ENCODE measurements at places on chromosomes 5 and 9. TPM values are rescaled to one million over a fixed set of nuclear protein-coding genes. Genes with fewer than 3 reads are reported as not detected.

- DNase-seq, result peak; percentile 84
Observed at GRCh38 chr9:128552153-128552743, at the start of gene SPTAN1. Gene SPTAN1, plus strand, starts transcription at chr9:128552587. Its CDS starts 14,154 bp downstream, at chr9:128566741.

- no peak for DNase-seq
Observed at GRCh38 chr5:83711982-83712601, 8.6 kb downstream of the HAPLN1 start.

DNA sequence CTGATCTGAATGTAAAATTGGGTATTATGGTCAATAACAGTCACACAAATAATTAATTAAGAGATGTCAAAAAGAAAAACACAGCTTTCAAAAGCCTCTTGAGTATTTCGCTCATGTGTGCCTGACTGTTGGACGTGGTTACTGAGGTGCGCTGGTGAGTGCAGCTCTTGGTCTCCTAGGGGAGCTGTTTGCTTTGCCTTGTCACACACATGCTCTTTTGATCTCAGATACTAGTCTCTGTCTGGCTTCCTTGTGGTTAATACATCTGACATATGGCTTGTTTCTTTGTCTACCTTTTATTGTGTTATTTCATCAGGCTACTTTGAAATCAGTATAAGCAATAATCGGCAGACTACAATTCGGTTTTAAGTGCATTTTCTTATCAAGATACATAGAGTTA, 51.5 kb downstream of the PCSK1 start:
- DNase-seq, result no peak

The CCNO gene
- polyA plus RNA-seq, result 3.8 TPM

- DNase-seq, result no peak
Observed at GRCh38 chr9:33795819-33796218, 458 bp downstream of the PRSS3 start.

- no peak for DNase-seq
Observed at GRCh38 chr9:96186591-96187011, 115.4 kb downstream of the HSD17B3 start.

DNA sequence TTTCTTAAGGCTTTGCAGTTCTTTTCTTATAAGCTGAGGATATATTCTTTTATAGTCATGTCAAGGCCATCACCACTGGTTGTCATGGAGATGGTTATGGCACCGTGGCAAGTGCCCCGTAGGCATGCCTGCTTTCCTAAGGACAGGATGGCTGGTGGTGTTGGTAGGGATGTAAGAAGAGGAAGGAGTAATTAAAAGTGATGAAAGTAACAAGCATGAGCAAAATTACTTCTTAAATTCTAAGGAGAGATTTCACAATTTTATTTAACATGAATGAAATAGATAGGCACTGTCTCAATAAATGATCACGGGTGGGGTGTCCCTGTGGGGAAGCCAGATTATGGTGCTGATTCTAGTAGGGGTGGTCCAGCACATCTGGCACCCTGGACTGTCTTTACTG, 290.2 kb upstream of the KLF4 start:
- no peak for DNase-seq

DNA sequence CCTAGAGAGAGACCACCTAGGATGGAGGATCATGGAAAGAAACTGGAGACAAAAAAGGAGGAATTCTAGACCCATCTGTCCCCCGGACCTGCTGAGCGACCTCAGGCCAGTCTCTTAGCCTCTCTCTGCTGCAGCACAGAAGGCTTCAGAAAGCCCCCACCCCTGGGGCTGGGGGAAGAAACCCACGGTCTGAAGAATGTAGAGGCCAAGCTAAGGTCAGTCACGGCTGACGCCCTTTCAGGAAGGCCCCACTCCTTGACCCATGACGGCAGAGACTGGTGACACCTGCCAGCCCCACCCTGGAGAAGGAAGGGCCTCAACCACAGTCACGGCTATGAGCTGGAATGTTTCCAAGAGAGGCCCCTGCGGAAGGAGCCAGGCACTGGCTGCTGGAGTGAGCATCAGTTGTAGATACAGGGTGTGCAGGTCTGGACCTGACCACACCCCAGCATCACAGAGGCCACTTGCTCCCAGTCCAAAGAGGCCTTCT, 120.5 kb upstream of the BOD1 start:
- no peak for DNase-seq

- DNase-seq, result peak; percentile 7
Observed at GRCh38 chr5:96483878-96484277, 50.8 kb upstream of the PCSK1 start.

The ZNF483 gene
- 2.4 TPM for polyA plus RNA-seq

GRCh38 chr5:135135530-135136226, 101.7 kb upstream of the PITX1 start:
- no peak for DNase-seq

DNA sequence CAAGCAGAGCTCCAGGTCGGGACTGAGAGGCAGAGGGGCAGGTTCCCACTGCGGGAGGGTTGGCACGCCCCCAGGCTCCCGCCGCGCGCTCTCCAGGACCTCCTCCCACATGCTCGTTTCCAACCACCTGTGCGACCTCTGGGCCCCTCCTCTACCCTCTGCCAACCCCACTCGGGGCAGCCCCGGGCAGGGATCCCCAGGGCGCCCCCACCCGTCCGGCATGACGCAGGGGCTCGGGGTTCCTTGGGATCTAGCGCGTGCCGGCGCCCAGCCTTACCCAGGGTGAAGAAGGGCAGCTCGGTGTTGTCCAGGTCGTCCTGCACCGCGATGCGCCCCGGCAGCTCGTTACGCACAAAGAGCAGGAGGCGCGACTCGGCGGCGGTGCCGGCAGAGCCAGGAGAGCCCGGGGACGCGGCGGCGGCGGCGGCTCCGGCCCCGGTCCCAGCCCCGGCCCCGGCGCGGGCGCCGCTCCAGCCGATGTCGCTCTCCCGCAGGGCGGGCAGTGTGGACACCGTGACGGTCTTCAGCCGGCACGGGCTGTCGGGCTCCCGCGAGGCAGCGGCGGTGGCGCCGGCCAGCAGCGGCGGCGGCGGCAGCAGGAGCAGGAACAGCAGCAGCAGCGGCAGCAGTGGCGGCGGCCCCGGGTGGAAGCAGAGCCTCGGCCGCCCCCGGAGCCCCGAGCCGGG, 494 bp downstream of the ASTN2 start:
- DNase-seq, result no peak

DNA sequence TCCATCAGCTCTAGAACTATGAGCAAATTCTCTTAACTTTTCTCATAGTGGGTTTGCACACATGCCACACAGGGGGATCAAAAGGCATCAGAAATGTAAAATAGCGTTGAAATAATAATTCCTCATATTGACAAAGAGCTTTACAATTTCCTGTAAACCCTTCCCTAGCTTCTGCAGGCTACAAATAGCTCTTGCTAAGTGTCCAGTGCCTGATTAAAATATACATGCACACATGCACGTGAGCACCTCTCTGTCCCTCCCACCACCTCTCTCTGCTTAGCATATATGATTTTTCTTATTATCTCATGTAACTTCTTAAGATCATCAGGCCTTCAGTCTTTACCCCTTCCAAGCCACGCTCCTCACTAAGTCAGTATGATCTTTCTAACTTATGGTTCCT, 13.7 kb upstream of the PPP2R2B start:
- no peak for DNase-seq

DNA sequence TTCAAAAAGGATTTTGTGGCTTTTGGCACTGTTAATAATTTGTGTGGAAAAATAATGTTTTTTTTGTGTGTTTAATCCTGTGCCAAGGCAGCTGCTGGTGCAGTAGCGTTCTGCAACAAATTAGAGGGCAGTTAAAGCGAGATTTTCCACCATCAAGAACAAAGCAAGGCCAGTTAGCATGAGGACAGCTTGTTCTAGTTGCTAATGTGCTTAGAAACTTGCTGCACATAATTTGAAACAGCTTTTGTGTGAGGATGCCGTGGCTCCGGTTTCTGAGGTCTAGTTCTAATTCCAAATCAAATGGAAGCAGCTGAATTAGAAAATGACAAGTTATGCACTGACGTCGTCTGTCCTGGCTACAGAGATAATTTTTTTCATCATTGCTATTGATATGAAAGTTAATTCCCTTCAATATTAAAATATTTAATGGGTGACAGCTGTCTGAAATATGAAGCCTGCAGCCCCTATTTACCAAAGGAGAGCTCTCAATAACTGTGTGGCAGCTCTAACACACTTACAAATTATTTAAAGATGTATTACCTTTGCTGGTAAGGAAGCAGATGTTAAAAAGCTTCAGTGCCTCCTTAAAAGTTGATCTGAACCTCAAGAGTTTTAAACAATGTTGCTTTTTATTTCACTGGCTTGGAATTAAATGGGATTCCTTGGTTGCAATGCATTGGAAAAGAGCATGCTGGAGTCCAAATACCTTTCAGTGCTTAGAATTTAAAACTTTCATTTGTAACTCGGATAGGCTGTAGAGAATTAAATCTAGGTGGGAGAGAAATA, 128.6 kb downstream of the SPATA31D1 start:
- no peak for DNase-seq

The FGF10 gene
- polyA plus RNA-seq, result 9.2 TPM

The ETF1 gene
- 73.9 TPM for polyA plus RNA-seq

Measured in renal cortex interstitium (tissue), 15 donors.